ENCODE measurements at places on chromosomes 5 and 9.

- peak; percentile 71 for DNase-seq
Observed at GRCh38 chr5:160467555-160468362, 46.1 kb downstream of the PTTG1 start.

- no peak for DNase-seq
Observed at GRCh38 chr5:108125771-108126511, 256.0 kb downstream of the FBXL17 start.

GRCh38 chr5:93122446-93122845 is 458.6 kb downstream of the NR2F1-AS1 start:
- DNase-seq = no peak

DNA sequence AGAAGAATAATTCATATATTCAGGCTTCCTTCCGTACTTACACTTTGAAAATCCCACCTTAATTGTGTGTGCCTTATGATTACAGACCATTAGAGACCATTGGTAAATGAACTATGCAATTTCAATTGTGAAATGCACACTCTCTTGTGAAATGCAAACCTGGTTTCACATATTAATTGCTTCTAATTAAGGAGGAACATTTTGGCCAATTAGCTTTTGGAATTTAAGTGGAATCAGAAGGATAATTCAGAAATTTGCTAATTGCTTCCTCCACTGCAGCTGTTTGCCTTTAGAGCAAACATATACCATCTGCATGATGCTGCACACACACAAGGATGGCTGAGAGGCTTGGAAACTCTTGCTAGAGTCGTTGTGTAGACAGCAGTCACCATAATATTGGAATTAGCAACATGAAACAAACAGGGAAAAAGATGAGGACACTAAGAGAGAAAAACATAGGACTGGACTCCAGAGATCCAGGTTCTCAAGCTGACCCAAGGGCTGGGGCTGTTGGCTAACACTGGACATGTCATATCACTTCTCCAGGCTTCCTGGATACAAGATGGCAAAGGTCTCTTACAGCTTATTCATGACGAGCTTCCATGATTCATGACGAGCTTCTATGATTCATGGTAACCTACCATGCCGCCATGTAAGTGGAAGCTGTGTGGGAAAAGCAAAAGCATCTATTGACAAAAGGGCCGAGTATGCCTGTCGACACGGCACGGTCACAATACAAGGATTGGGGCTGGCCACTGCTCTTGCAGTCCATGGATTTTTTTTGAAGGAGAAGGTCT is 78.0 kb downstream of the PTCH1 start:
- no peak for DNase-seq

GRCh38 chr5:139903795-139904565 is 108.4 kb downstream of the PSD2 start:
- DNase-seq = no peak

- DNase-seq = no peak
Observed at GRCh38 chr5:94693043-94693822, 74.8 kb downstream of the SLF1 start.

GRCh38 chr5:86909418-86910295 is 291.9 kb downstream of the COX7C start:
- no peak for DNase-seq

DNA sequence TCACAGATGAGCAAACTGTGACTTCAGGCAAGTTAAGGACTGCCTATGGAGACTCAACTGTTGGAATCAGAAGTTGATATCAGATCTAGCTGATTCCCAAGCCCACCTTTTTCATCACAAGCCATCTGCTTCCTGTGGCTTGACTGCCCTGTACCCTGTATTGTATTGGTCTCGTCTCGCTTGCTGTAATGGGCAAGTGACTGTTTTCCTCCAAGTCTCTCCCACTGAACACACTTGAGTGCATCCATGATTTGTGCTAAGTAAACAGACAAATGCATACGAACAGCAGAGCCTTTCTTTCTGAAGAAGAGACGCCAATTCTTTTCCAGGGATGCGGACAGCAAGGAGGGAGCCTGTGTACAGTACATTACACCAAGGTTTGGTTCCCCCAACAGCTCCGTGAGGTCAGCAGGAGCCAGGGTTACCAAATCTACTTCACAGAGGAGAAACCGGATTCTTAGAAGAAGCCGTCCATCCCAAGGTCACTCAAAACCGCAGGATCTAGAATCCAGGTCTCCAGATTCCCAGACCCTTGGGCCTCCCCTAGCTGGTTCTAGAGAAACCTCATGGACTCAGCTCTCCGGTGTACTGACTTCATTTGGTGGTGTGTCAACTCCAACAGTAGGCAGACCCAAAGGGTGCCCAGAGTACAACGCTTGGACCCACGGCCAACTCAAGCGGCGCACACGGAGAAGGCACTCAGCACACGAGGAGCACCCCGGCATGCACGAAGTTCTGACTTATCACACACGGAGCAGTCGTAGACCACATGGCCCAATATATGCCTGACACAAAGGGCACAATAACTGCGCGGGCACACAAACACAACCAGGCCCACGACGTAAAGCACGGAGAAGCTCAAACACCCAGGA is 1.1 kb downstream of the BAG1 start:
- DNase-seq = no peak

DNA sequence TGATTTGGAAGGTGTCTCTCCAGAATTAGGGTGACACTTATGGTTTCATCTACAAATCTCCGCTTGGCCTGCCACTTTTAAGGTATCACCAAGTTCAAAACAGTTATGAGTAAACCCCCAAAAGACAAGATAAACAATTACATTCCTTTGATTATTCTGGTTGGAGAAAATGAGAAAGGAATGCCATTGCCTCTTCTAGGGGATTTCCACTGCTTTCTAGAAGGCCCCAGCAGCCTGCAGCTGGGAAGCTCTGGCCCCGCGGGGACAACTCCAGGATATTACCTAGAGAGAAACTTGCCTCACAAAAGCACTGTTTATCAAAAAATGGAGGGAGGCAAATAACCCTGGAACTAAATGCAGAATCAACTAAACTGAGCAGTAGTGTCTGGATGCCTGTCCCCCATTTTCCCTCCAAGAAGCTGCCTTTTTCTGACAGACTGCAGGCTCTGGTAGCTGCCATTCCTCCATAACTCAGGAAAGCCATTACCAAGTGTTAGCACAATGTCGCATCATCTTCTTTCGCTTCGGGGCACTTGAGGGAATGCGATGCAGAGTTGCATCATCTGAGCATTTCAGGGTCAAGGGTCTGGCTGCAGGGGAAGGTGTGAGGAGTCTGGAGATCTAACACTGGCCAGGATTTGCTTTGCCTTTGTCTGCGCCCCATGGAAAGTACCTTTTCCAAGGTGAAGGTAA is 71.5 kb upstream of the PLPP6 start:
- no peak for DNase-seq

GRCh38 chr5:142422429-142422828 is 97.6 kb upstream of the SPRY4 start:
- no peak for DNase-seq

DNA sequence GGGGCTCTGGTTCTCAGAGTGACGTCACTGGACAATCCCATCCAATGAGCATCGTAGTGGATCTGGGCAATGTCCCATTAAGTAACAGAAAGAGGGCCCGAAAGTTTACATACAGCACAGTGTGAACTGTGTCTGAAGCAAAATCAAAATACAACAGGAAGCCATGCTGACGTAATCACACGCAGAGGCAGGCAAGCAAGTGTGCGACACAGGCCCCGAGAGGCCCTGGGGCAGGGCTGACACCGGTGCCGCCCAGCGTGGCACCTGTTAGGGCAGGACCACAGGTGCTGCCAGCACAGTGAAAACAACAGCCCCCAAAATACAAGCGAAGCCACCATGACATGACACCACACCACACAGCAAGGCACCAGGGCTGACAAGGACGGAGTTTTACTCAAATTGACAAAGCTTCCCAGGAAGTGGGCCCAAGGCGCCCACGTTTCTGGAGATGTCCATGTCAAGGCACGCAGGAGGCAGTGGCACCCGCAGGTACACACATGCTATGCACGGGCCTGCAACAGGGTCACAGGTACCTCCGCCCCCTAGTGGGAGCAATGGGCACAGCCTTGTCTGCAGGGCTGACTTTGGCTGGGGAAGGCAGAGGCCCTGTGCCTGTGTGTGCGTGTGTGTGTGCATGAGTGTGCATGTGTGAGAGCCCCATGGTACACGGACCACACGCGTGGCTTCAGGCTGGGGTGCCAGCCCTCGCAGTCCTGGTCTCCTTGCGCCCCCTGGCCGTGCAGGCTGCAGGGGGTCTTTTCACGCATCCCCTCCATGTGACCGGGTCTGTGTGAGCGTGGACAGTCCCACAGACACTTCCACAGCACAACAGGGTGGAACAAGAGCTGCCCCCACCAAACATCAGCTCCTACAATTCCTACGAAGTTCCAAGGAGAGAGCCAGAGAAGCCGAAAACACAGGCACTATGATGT is 19.6 kb downstream of the QSOX2 start:
- peak; percentile 58 for DNase-seq

DNA sequence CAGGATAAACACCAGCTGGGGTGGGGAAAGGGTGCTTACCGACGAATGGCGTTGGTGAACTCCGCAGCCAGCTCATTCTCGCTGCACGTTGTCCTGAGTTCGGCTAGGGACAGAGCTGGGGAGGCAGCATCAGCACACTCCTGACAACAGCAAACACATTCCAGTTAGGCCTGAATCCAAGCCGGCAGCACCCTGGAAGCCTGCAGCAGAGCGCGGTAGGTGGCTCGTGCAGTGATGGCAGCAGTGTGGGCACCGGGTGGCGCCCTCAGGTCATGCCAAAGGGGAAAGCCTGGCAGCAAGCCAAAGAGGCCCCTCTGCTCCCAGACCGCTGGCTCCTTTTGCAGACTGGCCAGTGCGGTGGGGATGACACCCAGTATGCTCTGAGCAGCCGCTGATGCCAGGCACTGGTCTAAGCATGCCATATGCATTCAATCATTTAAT is 66.9 kb downstream of the DCP2 start:
- DNase-seq = no peak

DNA sequence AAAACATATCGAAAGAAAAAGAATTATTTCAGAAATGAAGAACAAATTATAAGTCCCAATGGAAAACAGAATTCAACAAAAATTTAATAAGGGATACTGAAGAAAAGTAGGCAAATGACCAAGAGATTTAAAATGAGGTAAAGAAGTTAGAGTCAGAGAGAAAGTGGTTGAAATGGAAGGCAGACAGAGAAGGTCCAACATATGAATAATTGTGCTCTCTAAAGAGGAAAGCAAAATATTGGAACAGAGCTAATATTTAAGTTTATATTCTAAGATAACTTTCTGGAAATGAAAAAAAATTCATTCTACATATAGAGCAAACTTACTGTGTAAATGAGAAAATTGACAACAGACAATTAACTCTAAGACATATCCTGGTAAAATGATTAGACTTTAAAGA is 94.1 kb downstream of the PTCH1 start:
- no peak for DNase-seq

- no peak for DNase-seq
Observed at GRCh38 chr5:74341221-74341620, 299.3 kb downstream of the ENC1 start.

DNA sequence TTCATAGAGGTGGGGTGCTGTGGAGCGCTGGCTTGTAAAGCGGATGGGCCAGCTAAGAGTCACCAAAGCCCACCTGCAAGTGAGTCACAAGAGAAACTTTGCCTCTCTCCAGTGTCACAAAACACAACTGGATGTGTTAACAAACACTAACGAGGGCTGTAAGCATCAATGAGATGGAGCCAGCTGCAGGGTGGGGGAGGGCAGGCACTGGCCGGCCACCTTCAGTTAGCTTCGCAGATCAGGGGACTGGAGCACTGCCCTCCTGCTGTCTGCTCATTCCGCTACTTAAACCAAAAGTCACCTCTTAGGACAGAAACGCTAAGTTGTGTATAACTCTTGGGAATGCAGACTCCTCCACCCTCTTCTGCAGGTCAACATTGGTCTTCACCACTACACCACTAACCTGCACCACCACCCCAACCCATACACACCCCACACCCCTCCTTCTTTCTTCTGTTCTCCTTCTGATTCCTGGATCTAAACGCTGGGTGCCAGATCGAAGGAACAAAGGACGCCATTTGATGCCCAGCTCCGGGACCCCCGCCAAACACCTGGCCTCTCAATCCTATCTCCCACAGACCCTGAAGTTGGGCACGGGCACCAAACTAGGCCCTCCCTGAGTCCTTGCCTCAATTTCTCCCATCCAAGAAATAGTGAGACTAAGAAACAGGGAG is 2.1 kb downstream of the ARSI start:
- no peak for DNase-seq

DNA sequence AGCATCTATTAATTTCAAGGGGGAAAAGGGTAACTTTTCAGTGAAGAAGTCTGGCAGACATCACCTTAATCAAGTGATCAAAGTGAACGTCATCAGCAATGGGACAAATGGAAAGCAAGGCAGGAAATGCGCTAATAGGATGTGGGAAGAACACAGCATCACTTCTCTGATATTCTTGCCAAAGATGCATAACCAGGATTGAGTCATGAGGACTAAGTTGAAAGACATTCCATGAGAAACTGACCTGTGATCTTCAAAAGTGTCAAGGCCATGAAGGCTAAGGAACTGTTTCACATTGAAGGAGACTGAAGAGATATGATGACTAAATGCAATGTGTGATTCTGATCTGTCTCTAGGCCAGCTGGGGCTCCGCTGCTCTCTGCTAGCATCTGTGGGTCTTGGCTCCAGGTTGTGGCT is 92.9 kb downstream of the NDFIP1 start:
- no peak for DNase-seq

GRCh38 chr5:180241600-180241999 is 32.6 kb upstream of the RASGEF1C start:
- DNase-seq = no peak

DNA sequence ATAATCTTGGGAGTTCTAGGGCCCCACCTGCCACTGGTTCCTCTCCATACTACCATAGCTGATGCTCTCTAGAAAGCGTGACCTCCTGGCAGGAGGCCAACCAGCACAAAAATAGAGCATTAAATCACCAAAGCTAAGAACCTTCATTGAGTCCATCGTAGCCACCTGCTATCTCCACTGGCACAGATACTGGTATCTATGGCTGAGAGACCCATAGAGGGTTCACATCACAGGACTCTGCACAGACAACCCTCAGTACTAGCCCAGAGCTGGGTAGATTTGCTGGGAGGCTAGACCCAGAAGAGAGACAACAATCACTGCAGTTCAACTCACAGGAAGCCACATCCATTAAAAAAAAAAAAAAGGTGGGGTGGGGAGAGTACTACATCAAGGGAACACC is 509.1 kb downstream of the DTWD2 start:
- DNase-seq = no peak

GRCh38 chr9:126303488-126303887 is 23.1 kb upstream of the MVB12B start:
- DNase-seq = no peak

DNA sequence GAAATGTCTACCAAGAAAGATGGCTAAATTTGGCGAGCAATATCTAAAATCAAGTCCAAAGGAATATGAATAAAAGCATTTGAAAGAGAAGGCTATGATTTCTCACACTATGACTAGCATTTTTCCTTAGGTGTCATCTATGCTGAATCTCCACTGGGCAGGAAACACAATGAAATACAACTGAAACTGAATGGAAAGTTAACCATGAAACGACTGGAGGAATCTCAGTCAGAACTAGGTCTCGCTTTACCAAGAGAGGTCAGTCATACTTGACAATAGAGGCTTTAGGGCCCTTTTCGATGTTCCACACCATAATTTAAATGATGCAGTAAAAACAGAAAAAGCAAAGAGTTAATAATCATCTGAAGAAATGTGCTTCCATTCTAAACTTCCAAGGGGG is 339.0 kb downstream of the PDE4D start:
- DNase-seq = no peak
